GM20000 (cell line): ENCODE measurements at places on chromosomes 12 and 14.

DNA sequence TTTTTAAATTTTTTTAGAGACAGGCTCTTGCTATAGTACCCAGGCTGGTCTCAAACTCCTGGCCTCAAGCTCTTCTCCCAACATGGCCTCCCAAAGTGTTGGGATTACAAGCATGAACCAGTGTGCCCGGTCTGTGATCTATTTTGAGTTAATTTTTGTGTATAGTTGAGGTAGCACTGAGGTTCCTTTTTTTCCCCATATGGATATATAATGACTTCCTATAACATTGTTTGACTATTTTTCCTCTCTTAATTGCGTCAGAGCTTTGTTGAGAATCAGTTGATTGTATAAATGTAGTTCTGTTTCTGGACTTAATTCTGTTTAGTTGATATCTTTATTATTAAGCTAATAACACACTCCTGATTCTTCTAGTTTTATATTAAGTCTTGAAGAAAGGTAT, 8.6 kb upstream of the M6PR start:
- no peak for DNase-seq

GRCh38 chr14:89400529-89400928, 16.5 kb downstream of the FOXN3 start:
- no peak for DNase-seq

DNA sequence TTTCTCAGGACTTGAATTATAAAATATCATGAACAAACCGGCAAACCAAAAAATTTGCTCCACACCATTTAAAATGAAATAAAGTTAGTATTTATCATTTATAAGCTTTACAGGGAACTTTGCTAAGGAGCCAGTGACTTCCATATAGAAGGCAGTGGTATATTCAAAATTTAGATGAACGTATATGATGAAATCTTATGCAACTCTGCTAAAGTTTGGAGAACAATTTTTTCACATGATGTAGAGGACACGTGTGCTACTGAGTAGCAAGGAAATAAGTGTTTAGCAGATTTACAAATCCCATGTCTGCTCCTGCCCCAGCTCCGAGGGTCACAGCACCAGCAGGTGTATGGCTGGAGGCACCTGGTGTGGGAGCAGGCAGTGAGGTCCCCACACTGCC, 70.8 kb upstream of the IFNG-AS1 start:
- DNase-seq = no peak

GRCh38 chr14:50533241-50533705, 904 bp upstream of the MAP4K5 start:
- no peak for DNase-seq

GRCh38 chr12:80242321-80242720, 143.0 kb downstream of the OTOGL start:
- no peak for DNase-seq

GRCh38 chr12:8696442-8697090, 1.2 kb upstream of the RIMKLB start:
- DNase-seq = no peak

DNA sequence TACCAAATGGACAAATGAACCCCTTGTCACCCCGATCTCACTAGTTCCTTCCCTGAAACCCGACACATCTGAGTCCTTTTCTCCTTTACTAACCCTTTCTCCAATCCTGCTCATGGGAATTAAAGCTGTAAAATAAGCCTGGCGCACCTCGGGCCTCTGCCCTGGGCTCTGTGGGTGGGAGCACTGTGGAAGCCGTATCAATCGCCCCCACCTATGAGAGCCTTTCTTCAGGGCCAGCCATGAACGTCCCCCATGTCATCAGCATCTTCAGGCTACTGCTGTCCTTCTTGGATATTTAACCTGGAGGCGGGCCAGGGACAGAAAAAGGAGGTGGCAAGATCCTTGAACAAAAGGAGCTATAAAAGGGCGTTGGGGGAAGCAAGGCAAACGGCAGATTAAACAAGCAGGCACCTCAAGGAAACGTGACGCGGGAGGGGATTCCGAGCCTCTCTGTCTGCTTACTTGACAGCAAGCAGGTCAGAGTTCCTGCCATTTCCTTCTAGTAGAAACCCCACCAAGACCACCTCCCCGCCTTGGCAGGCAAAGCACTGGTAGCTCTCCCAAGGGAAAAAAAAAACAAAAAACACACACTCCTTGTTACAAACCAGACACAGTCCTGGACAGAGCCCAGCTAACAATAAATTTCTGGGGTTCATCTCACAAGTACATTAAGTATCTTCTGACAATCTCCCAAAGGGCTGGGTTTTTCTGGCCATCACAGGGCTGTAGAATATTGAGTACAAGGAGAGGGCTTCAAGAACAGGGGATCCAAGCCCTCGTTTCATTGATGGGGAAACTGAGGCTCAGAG, 62.9 kb downstream of the DPF3 start:
- no peak for DNase-seq

DNA sequence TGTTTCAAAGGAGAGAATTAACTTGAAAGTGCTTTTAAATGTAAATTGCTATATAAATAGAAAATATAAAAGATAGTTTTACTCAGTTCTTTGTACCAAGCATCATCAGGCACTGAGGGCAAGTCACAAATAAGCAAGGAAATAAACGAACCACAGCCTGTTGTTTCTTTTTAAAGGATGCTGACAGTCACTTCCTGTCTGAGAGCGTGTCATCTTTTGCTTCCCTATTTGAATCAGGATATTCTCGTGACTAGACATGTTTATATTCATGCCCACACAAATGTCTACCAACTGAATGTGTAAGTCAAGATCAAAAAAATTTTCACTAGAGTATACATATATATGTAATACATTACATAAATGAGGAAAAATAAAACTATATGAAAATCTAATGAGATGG, 31.4 kb upstream of the SLC2A13 start:
- DNase-seq = no peak

DNA sequence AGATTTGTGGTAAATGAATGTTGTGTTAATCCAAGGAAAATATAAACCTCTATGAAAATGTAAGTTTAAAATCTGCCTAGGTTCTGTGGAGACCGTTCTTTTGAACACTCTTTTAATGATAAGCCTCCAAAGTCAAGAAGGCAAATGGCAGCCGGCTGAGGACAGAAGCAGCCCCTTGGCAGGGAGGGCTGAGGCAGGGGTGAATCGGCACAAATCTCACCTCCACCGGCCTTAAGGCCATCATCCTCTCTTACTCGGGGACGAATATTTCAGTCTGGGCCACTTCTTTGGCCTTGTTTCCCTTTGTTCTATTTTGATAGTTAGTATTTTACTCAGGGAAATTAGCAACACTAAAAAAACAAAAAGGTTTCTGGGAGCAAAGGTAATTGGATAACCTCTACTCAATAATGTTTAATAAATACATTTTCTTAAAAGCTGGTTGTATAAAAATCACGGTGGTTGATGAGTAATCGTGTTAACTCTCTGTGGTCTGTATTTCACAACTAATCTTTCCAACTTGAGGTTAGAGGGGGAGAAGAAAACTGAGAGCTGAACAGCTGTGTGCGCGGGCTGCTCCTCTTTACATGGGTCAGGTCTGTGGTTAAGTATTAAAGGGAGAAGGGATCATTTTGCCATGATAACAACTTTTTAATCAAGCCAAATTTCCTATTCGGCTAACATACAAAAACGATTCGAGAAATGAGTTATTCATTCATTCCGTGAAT, 18.6 kb downstream of the LGMN start:
- peak; percentile 60 for DNase-seq

- no peak for DNase-seq
Measured at GRCh38 chr14:53925201-53925766, 31.3 kb downstream of the BMP4 start.

GRCh38 chr12:12529783-12530421, 32.8 kb downstream of the DUSP16 start:
- DNase-seq = no peak

DNA sequence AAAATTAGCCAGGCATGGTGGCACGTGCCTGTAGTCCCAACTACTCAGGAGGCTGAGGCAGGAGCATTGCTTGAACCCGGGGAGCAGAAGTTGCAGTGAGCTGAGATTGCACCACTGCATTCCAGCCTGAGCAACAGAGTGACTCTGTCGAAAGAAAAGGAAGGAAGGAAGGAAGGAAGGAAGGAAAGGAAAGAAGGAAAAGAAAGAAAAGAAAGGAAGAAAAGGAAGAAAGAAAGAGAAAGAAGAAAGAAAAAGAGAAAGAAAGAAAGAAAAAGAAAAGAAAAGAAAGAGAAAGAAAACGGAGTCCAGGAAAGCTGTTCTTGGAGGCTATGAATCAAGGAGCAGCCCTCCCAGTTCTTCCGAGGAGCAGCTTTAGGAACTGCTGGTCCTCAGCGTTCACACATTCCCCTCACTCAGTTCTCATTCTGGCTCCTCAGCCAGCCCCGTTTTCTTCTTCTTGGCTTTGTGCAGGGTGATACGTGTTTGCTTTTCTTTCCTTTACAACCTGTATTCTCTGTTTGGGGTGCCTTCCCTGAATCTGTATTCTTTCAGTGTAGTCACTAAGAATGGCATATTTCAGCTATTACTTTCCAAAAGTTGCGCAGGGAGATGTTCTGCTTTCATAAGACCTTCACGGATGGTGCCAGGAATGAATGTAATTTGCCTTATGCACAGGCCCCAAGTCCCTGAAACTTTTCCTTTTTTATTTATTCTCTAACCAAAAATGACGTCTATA, 12.2 kb downstream of the FBXL14 start:
- no peak for DNase-seq

DNA sequence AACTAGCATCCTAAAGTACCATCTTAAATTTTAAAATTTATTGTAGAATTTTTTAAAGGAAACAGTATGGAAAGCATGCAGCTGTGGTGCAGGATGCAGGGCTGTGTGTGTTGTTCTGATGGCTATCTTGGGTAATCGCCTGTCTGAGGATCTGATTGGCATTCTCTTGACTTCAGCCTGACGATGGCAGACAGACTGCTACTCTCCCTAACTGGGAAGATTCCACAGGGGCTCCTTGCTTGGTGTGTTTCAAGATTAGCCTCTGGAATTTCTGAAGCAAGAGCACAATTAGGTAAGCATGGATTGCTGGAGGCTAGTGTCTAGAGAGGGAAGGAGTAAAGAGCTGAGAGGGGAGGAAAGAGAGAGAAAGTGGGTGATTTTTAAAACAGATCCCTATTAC, 696.8 kb upstream of the LRFN5 start:
- DNase-seq = no peak

DNA sequence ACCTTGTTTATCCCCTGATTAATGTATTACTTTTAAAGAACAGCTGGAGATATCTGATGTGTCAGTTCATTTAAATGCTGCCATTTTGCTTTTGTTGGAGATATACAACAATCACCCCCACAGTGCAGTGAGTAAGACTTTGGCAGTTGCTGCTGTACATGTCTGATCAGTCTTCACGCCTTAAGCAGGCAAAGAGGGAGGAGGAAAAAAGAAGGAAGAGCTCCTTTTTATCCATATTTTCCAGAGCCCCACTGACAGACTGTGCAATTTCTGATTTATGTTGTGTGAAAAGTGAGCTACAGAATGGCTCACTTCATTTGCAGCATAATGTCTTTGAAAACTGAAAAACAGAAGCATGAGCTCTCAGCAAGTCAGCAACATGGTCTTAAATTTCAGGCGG, 319.7 kb upstream of the LRIG3 start:
- DNase-seq = no peak

GRCh38 chr14:90499121-90499520, 102.3 kb downstream of the CALM1 start:
- no peak for DNase-seq

GRCh38 chr12:28446031-28446430, 255.8 kb downstream of the CCDC91 start:
- no peak for DNase-seq

DNA sequence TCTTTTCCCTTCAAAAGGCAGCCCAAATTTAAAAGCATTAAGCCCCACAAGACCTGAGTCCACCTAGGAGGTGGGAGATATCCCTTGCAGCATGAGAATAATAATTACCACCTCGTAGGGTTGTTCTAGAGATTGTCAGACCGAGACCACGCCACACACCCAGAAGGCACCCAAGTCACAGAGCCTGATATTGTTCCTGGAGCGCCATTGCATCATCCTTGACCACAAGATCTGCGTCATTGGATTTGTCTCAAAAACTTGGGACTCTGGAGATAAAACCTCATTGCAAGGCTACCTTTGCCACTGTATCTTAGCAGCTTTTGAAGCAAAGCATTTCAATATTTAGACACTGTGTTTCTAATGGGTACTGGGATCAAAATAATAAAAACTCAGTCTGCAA, 29.4 kb upstream of the PPP2R5C start:
- no peak for DNase-seq

- no peak for DNase-seq
Measured at GRCh38 chr14:97723351-97723750, 926.2 kb downstream of the VRK1 start.

DNA sequence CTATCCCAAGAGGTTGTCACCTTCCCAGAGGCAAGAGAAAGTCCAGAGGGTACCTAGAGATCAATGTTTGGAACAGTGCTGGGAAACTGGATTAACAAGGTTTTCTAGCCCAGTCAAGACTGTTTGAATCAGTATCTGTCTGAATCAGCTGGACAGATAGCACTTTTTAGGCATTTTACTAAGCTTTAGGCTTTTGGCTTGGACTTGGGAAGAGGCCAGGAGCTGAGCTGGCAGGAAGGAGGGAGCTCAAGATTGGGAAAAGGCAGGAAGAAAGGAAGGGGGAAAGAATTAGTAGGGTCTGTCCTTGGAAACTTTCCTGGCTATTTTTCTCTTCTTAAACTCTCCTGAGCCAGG, 8.3 kb downstream of the IKZF4 start:
- DNase-seq = no peak
